Fibroblast of the aortic adventitia (primary cell): ENCODE measurements at places on chromosomes 3 and 15. TPM values are rescaled to one million over a fixed set of nuclear protein-coding genes. Genes with fewer than 3 reads are reported as not detected.

KBTBD13 gene
- not detected in 2 replicates for total RNA-seq

GOLGA8O gene
- 0.09 and 0.33 TPM in 2 replicates for total RNA-seq

BDH1 gene
- total RNA-seq = 0.49 and 0.99 TPM in 2 replicates

LIPC gene
- total RNA-seq = 0.90 and 1.7 TPM in 2 replicates

HCN4 gene
- not detected in 2 replicates for total RNA-seq

GOLGA6B gene
- not detected in 2 replicates for total RNA-seq

DGKG gene
- total RNA-seq = 0.08 and 0.27 TPM in 2 replicates

GP5 gene
- total RNA-seq = 0.09 and 0.49 TPM in 2 replicates

ERICH6 gene
- 0.18 and 0.41 TPM in 2 replicates for total RNA-seq

PPARG gene
- total RNA-seq = 11.1 and 39.4 TPM in 2 replicates

ADGRG7 gene
- not detected in 2 replicates for total RNA-seq

DNAH1 gene
- total RNA-seq = 3.4 and 6.0 TPM in 2 replicates

IL17RB gene
- 0.81 TPM in 1 of 2 replicates, not detected in the other for total RNA-seq

GOLGA6D gene
- total RNA-seq = not detected in 2 replicates

MAGEL2 gene
- under 0.01 and 0.08 TPM in 2 replicates for total RNA-seq

USP8 gene
- total RNA-seq = 32.2 and 58.1 TPM in 2 replicates

DTWD1 gene
- 12.5 and 47.0 TPM in 2 replicates for total RNA-seq

AVEN gene
- total RNA-seq = 17.2 and 26.8 TPM in 2 replicates

CCDC54 gene
- not detected in 2 replicates for total RNA-seq

TEX55 gene
- total RNA-seq = not detected in 2 replicates

GPR62 gene
- total RNA-seq = 0.09 TPM in 1 of 2 replicates, not detected in the other

FOXB1 gene
- not detected in 2 replicates for total RNA-seq

DAPK2 gene
- 3.7 and 4.2 TPM in 2 replicates for total RNA-seq

IQCF5 gene
- total RNA-seq = not detected in 2 replicates

NR2E3 gene
- 0.33 and 0.63 TPM in 2 replicates for total RNA-seq

TM4SF1 gene
- total RNA-seq = 213 and 299 TPM in 2 replicates

HES1 gene
- 0.81 and 3.4 TPM in 2 replicates for total RNA-seq

MFAP1 gene
- 24.2 and 57.5 TPM in 2 replicates for total RNA-seq

SLC2A2 gene
- not detected in 2 replicates for total RNA-seq

TNFAIP8L3 gene
- 10.3 and 22.4 TPM in 2 replicates for total RNA-seq
